ENCODE measurements at places on chromosomes 6 and 20.

DNA sequence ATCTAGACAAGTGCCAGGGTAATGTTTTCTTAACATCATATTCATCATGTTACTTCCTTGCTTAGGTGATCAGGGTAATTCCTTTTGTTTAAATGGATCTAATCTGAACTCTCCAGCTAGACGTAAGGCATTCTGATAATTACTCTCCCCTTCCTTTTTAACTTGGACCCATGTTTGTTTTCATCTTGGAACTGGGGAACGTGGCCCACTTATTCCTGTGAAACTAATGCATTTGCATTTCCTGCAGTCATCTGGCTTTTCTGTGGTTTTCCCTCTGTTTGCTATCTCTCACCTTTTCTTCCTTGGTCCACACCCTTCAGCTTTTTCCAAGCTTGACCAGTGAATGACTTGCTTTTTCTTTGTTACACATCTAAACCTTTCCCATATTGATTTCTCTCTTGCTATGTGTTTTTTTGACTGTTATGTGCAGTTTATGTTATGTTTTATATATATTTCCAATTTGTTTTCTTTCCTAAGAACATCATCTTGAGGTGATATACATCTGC lies 33.3 kb downstream of the SLX4IP start:
- no peak for DNase-seq

- no peak for DNase-seq
These were observed 2.2 kb downstream of the PPP1R3G start for GRCh38 chr6:5087389-5087788.

DNA sequence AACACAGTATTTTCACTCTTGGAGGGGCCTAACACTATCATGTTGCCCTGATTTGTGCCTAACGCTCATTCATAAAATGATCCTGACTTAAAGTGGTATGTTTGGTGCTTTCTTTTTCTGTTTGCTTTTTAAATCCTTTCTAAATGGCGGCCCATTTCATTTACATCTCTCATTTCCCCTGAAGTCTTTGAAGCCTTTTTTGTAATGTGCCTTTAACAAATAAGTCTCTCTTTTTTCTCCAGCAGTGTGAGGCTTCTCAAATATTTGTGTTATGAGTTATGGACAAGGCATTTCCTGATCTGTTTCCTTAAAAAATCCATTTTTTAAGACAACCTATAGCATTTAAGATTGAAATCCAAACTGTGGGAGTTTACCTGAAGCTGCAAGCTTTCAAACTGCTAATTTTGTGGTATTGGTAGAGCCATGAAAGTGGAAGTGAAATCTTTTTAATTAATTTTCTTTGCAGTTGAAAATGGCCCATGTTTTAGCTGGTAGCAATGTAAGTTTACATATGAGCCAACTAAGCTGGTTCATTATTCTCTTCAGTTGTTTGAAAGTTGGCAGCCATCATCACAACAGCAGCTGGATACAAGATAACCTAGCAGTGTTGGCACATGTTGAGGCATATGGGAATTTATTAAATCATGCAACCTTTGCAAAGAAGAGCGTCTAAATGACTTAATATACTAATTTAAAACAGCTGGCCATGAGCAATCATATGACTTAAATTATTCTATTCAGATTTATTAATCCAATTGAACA lies 469.7 kb downstream of the CDKAL1 start:
- DNase-seq: no peak

- DNase-seq: no peak
These were observed 115.7 kb downstream of the TOX2 start for GRCh38 chr20:44030394-44030793.

DNA sequence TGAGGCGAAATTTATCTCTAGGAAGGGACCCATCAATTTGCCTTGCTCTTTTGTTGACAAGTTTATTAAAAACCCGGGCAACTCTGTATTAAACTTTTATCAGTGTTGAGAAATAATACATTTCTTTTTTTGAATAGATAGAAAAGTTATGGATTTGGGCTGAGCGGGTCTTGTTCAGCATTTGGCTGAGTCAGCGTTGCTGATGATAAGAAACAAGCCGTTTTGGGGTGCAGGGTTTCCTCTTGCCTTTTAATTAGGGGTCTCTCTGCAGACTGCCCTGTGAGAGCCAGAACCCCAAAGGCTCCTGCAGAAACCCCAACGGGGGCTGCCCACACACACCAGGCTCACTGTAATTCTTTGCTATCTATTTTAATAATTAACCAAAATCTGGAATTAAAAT lies 82.1 kb upstream of the SLCO4A1 start:
- DNase-seq: no peak

GRCh38 chr20:5864428-5864827 lies 85.9 kb downstream of the TRMT6 start:
- no peak for DNase-seq

- no peak for DNase-seq
These were observed 45.7 kb downstream of the PPARD start for GRCh38 chr6:35388030-35388429.

All from vagina (tissue), 2 donors.